ENCODE measurements at places on chromosomes 12 and 14. TPM values are rescaled to one million over a fixed set of nuclear protein-coding genes. Genes with fewer than 3 reads are reported as not detected.

Gene VCPKMT
- 16.5 TPM for polyA plus RNA-seq

Gene C14orf39
- 0.32 TPM for polyA plus RNA-seq

Gene KCNA5
- polyA plus RNA-seq: 2.2 TPM

Gene NR1H4
- polyA plus RNA-seq: 15.8 TPM

Gene PRH1
- 13.0 TPM for polyA plus RNA-seq

Gene RASAL1
- polyA plus RNA-seq: 6.3 TPM

Gene LACRT
- polyA plus RNA-seq: not detected

Gene CLEC4A
- 1.9 TPM for polyA plus RNA-seq

Gene STRAP
- 211 TPM for polyA plus RNA-seq

Gene POLE
- 58.9 TPM for polyA plus RNA-seq

Gene LBHD2
- polyA plus RNA-seq: not detected

Gene MIPOL1
- polyA plus RNA-seq: 8.9 TPM

Gene TBK1
- polyA plus RNA-seq: 20.8 TPM

Gene DYRK4
- polyA plus RNA-seq: 54.9 TPM

GRCh38 chr14:100073576-100074430 is 8.6 kb downstream of the EVL start:
- no peak for DNase-seq

- DNase-seq: no peak
These were observed 20.1 kb upstream of the TBX3 start for GRCh38 chr12:114704096-114704495.

- DNase-seq: no peak
These were observed 96.0 kb downstream of the TGFB3 start for GRCh38 chr14:75885829-75886228.

DNA sequence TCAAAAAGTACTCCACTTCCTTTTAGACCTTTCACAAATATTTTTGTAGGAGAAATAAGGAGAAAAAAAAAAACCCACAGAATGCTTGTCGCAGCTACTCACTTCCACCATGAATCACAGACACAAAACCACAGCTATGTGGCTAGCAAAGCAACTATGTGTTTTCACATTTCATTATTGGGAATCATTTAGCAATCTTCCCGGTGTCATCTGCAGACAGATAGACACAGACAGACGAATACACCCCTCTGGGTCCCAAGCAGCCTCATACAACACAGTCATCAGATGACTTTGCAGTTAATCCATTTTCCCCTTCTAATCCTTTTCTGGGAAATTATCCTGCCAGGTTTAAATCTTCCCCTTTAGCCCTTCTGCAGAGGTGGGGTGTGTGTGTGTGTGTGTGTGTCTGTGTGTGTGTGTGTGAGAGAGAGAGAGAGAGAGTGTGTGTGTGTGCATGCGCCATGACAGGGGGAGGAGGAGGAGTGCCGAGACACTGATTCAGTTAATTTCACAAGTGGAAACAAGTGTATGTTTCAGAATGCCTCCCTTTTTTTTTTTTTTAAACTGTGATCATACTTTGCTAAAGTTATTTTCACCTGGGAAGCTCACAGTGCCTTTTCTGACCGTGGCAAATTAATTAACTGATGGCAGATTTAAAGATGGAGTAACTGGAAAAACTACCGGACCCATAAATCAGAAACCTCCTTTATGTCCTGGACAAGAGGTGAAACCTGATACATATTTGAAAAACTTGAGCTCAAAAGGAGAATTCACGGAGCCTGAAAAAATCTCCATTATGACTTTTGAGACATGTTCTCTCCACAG is 39.9 kb downstream of the LTBP2 start:
- peak; percentile 51 for DNase-seq

GRCh38 chr14:103185051-103186029 is 62.1 kb downstream of the TNFAIP2 start:
- DNase-seq: peak; percentile 54

DNA sequence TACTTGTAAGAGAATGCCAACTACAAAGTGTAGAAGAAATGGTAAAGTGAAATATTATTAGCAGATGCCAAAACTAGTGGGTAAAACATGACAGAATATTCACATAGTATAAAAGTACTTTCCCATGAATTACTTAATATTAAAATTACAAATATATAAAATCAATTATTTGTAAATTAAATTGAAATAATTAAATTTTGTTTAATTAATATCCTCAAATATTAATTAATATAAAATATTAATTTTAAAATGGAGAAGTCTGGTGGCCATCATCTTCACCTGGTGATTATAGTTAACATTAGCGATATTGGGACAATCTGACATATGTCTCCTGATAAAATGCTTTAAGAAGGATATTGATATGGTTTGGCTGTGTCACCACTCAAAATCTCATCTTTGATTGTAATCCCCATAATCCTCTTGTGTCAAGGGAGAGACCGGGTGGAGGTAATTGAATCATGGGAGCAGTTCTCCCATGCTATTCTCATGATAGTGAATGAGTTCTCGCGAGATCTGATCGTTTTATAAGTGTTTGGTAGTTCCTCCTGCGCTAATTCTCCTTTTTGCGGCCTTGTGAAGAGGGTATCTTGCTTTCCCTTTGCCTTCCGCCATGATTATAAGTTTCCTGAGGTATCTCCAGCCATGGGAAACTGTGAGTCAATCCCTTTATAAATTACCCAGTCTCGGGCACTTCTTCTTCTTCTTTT is 55.0 kb upstream of the SGPP1 start:
- DNase-seq: no peak

GRCh38 chr12:49051373-49051764 is 9.2 kb downstream of the KMT2D start:
- no peak for DNase-seq

GRCh38 chr12:55728186-55728938 is 447 bp downstream of the CD63 start:
- no peak for DNase-seq

DNA sequence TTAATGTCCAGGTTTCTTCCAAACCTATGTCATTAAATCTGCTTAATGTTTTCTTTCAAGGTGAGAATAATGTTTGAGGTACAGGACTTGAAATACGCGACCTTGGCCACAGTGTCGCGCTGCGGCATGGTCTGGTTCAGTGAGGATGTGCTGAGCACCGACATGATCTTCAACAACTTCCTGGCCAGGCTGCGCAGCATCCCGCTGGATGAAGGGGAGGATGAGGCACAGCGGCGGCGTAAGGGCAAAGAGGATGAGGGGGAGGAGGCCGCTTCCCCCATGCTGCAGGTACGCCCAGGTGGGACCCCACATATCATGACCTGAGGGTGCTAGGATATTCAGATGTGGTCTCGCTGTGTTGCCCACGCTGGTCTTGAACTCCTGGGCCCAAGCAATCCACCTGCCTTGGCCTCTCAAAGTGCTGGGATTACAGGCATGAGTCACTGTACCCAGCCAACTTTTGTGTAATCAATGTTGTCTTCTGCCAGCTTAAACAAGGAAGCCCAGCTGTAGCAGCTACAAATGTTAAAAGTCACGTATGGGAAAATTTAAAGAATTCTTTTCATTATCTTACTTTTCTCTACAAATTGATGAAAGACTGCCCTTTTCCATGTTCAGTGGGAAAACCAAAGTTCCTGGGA is 50.8 kb downstream of the DYNC1H1 start:
- DNase-seq: no peak

GRCh38 chr12:103810111-103810510 is 30.9 kb downstream of the NT5DC3 start:
- DNase-seq: no peak

DNA sequence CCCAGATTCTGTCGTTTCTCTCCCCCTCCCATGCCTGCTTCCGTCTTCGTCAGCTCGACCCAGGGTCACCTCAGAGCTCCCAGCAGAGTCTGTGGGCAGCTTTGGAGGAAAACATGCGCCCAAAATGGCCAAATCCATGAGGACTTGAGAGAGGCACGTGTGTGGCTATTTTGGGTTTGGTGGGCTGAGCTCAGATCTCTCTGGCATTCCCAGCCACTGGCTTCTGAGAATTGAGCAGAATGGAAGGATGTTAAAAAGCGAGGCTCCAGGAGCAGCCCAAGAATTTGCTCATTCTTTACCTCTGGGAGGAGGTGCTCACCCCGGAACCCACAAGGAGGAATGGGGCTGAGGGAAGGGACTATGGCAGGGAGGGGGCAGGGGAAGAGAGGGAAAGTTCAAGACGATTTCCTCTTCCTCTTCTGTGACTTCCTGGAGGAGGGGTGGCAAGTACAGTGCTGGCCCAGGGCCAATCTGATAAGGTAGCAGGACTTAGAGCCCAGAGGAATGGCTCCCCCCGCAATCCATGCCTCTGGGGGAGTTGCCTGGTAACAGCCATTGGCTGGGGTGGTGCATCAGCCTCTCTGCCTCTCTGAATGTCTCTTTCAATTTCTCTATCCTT is 20.1 kb downstream of the TSPAN9 start:
- no peak for DNase-seq

GRCh38 chr12:291153-291723 is 28.6 kb upstream of the SLC6A13 start:
- no peak for DNase-seq

GRCh38 chr14:80645667-80646413 is 295.7 kb downstream of the CEP128 start:
- DNase-seq: no peak

DNA sequence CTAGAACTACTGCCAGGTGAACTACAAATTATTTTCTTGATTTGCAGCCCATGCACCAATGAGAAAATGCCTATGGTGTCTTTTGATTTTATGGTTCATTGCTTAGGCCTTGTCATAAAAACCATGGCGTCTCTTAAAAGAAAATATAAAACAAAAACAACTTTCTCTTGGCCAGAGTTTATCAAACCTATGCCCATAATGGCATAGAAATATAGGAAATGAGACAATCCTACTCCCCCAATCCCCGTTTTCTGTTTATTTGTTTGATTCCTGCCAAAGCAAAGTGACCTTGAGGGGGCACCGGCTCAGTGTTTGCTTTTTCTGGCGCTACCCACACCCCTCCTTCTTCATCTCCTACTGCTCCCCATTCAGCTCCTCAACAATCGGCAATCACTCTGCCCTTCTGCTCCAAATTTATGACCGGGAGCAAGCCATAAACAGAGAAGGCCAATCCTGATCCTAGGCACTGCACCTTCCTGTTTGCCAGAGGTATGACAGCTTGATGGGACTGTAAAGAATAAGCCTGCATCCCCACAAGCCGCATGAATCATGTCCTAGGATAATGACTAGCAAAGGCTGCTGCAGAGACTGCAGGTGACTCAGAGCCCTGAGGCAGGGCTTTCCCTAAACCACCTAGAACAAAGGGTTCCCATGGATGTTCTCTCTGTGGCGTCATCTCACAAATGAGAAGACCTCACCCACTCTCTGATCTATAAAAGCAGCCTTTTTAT is 874.9 kb downstream of the NRXN3 start:
- DNase-seq: no peak

GRCh38 chr12:74849801-74850200 is 312.2 kb downstream of the ATXN7L3B start:
- no peak for DNase-seq

GRCh38 chr12:2925322-2925995 is 33.7 kb upstream of the TEAD4 start:
- no peak for DNase-seq

DNA sequence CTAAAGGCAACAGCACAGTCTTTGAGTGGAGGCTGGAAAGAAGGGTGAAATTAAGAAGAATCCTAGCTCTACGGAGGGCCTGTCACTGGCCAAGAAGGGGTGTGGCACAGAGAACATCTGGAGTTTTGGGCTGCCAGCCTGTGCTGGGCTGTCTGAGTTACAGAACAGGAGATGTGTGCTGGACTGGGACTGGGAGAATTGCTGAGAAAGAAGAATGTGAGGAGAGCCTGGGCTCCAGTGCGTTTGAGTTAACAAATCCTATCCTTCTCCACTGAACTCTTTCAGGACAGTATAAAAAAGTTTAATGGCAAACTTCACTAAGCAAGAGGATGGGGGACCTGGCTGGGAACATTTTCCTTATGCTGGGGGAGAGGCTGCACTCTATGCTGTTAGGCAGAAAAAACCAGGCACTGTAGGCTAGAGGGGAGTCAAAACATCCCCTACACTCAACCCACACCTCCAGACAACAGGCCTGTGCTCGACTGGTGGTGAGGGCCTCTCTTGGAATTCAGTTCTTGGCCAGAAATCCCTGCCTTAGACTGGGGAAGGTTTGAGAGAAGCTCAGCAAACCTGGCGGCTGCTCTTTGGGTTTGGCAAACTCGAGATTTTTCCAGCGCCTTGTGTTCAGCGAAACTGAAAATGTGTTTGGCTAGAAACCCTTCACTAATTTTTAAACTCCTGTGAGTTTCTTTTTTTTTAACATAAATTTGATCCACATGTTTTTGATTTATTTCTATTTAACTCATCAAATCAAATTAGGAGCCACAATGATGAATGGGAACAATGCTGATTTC is 217.3 kb downstream of the MON2 start:
- DNase-seq: no peak

- DNase-seq: no peak
These were observed 217.7 kb downstream of the AACS start for GRCh38 chr12:125282921-125283320.

DNA sequence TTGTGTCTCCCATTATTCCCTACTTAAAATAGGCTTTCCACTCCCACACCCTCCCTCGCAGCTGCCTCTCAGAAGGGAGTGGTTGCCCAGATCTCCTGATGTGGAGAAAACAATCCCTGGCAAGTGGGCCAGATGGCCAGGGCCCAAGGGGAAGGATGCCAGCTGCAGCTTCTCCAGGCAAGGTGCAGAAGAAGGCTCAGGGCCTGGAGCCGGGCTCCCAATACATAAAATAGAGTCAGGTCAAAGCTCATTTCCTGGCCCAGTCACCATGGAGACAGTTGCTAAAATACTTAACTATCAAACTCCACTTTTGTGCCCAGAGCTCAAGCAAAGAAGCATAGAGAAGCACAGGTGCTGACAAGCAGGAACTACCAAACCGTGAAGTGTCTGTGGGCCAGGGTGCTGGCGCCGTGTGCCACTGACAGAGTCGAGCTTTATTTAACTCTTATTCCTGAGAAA is 45.7 kb upstream of the ITPR2 start:
- no peak for DNase-seq

GRCh38 chr12:52204095-52204930 is 12.5 kb upstream of the KRT80 start:
- DNase-seq: no peak

GRCh38 chr12:43893670-43894069 is 57.8 kb downstream of the TMEM117 start:
- no peak for DNase-seq

DNA sequence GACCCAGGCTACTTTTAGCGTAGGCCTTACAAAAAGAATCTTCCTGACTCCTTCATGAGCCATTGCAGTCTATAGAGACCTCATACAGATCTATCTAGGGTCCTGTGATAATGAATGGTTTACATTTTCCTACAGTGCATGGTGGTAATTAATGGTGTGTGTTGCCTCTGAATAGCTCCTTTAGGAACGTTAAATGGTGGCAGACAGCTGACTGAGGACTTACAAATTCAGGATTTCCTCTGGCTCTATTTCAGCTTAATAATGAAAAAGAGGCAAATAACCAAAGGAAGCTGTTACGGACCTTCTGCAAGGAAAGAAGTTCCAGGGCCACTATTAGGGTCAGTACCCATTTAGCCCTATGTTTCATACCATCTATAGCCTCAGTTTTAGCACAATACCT is 5.1 kb downstream of the IKBIP start:
- no peak for DNase-seq

- DNase-seq: no peak
These were observed 6.5 kb upstream of the LGMN start for GRCh38 chr14:92754966-92755365.

Measured in renal cortex interstitium (tissue), 15 donors.